GM12878 (cell line): ENCODE measurements at places on chromosomes 7 and 10. TPM values are rescaled to one million over a fixed set of nuclear protein-coding genes. Genes with fewer than 3 reads are reported as not detected.

DNA sequence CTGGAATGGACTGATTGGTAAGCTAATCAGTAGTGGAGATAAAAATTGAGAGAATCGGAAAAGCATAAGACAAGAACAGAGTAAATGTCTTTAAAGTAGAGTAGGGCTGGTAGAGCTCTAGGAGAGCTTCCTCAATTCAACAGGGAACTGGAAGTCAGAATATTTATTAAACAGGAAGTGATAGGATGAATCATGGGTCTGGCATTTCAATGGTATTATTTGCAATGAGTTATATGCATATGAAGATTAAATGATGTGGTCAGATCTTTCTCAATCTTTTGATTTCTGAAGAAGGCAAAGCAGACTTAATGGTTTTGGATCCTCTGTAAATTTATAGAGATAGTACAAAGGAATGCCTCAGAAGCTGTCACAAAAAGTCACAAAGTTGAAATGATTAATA, 349.0 kb downstream of the HPSE2 start:
- H3K36me3 ChIP-seq, result no peaks in the 10 kb centered on the region
- H3K4me1 ChIP-seq, result no peaks in the 10 kb centered on the region
- no peaks in the 10 kb centered on the region for H3K27me3 ChIP-seq
- DNase-seq, result no peak
- no peak overlapping the region for H3K4me3 ChIP-seq
- H3K27ac ChIP-seq, result no peak overlapping the region

- H3K4me3 ChIP-seq, result no peak overlapping the region
- H3K36me3 ChIP-seq, result no peaks in the 10 kb centered on the region
- peaks cover 8% of the 10 kb centered on the region; the same call in 1 of the 2 replicates for H3K4me1 ChIP-seq
- no peak overlapping the region for H3K27ac ChIP-seq
- DNase-seq, result no peak
Observed at GRCh38 chr10:14688606-14689005, 86.1 kb downstream of the FAM107B start.

- H3K36me3 ChIP-seq, result no peaks in the 10 kb centered on the region
- no peaks in the 10 kb centered on the region for H3K4me1 ChIP-seq
- no peaks in the 10 kb centered on the region for H3K27me3 ChIP-seq
- H3K4me3 ChIP-seq, result no peak overlapping the region
Observed at GRCh38 chr7:69981646-69982045, 383.4 kb downstream of the AUTS2 start.

DNA sequence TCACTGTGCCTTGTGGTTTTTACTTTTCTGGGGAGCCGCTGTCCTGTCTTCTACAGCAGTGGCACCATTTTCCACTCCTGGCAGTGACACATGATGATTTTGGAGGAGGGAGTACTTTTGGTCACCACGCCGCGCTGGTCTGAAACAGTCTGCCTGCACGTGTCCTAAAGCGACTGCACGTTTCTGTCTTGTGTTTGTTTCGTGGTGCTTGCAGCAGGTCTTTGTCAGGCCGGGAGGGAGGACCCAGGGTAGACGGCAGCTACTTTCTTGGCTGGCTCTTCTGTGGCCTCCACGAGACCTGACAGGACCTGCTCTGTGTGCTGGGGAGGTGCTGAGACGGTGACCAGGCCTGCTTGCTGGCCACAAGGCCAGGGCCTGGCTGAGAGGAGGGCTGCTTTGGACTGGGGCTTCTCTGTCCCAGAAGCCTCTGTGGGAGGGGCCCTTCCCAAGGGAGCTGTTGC, 82.0 kb downstream of the GLRX3 start:
- H3K4me3 ChIP-seq, result no peak overlapping the region
- DNase-seq, result no peak
- H3K27ac ChIP-seq, result no peak overlapping the region
- no peaks in the 10 kb centered on the region for H3K36me3 ChIP-seq
- H3K4me1 ChIP-seq, result no peaks in the 10 kb centered on the region

GRCh38 chr10:132803416-132804210, 17.7 kb upstream of the NKX6-2 start:
- H3K4me3 ChIP-seq, result no peak overlapping the region
- H3K27me3 ChIP-seq, result no peaks in the 10 kb centered on the region
- no peak for DNase-seq
- H3K27ac ChIP-seq, result no peak overlapping the region
- H3K36me3 ChIP-seq, result no peaks in the 10 kb centered on the region

DNA sequence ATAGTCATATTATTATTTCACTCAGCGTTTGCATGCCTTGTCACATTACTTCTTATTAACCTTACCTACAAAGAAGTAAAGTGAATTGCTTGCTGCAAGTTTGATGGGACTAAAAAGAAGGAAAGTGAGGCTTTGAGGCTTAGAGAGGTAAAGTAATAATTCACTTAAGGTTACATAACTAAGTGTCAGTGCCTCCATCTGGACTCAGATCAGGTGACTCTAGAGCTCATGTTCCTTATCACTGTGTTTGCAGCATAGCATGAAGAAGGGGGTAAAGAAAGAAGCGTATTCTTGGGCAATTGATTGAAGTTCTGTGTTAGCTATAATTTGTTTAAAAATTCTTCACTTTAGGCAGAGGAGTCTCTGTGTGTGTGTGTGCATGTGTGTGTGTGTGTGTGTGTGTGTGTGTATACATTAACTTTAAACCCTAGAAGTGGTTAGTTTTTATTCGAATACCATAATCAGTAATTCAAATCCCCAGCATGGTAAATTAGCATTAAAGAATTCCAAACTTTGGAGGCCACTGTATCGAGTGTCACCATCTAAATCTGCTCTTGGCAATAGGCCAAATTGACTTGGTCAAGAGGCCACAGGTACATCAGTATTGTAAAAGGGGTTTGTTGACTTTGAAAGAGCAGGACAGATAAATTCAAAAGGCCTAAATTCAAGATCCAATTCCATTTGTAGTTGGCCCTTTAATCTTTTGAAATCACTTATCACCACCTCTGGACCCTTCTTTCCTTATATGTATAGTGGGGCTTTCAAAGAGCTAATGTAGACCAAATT, 2.2 kb upstream of the PON3 start:
- H3K36me3 ChIP-seq, result no peaks in the 10 kb centered on the region
- no peak for DNase-seq
- no peaks in the 10 kb centered on the region for H3K4me1 ChIP-seq
- peaks cover 6% of the 10 kb centered on the region for H3K27me3 ChIP-seq

DNA sequence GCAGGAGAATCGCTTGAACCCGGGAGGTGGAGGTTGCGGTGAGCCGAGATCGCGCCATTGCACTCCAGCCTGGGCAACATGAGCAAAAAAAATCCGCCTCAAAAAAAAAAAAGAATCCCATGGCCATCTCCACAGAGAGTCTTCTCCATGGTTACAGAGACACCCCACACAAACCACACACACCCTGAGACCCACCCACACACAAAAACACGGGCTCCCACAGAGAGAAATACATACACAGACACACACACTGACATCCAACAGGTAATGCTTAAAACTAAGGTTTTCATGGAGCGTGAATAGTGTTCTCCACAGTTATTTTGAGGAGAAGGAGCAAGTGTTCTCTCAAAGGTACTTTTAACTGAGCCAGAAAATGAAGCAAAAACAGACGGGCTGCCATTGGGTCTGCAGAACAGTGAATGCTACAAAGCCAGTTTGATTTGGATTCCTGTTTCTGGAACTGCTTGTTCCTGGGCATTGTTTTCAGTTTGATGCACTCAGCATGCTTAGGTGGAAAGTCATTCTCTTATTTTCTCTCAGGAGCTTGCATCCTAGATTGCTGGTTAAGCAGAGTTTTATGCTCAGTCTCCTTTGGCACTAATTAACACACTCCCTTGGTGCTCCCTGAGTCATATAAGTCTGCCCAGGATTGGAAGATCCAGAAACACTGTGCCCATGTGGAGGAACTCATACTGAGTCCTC, 15.4 kb downstream of the AHCYL2 start:
- no peaks in the 10 kb centered on the region for H3K36me3 ChIP-seq
- H3K27me3 ChIP-seq, result no peaks in the 10 kb centered on the region
- no peak overlapping the region for H3K27ac ChIP-seq
- DNase-seq, result no peak
- no peak overlapping the region for H3K4me3 ChIP-seq
- H3K4me1 ChIP-seq, result peaks cover 13% of the 10 kb centered on the region

- peak overlapping the region; percentile 39; the same call in 1 of the 2 replicates for H3K4me3 ChIP-seq
- H3K27ac ChIP-seq, result no peak overlapping the region
- no peaks in the 10 kb centered on the region; the same call in 1 of the 2 replicates for H3K27me3 ChIP-seq
- no peaks in the 10 kb centered on the region for H3K36me3 ChIP-seq
Observed at GRCh38 chr7:130490888-130491804, 739 bp upstream of the MEST start.

DNA sequence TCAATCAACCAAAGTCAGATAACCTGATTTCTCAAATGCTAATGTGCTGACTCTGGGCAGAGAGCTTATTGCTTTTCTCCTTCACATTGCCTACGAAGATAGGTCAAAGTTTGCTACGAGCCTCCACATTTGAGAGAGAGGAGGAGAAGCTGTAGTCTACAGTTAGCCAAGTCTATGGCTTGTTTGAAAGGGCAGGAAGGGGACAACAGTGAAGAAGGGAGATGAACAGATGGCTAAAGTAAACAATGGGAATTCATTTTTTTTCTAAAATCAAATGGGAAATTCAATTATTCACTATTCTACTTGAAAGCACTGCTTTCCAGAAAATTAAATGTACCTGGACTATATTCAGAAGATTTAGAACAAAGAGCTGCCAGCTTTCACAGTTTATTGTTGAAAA, 126.7 kb upstream of the C1QL3 start:
- no peak overlapping the region for H3K27ac ChIP-seq
- H3K4me1 ChIP-seq, result peaks cover 2% of the 10 kb centered on the region; the same call in 1 of the 2 replicates
- no peak overlapping the region for H3K4me3 ChIP-seq
- no peaks in the 10 kb centered on the region for H3K27me3 ChIP-seq
- no peak for DNase-seq

DNA sequence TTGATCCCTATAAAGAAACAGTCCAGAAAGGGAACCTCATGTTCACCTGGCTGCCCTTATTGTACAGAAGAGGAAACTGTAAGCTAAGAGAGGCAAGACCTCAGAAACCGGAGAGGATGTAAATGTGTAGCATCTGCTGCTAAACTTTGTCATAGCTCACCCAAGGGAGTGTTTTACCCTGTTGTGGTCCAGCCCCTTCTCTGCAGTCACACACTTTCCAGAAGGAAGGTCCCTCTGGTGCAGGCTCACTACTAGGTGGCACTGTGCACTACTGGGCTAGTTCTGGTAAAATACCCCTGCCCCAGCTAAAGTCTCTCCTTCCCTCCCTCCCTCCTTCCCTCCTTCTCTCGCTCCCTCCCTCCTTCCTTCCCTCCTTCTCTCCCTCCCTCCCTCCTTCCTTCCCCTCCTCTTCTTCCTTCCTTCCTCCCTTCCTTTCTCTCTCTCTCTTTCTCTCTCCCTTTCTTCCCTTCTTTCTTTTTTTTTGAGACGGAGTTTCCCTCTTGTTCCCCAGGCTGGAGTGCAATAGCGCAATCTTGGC, 42.5 kb upstream of the LCOR start:
- H3K4me1 ChIP-seq, result peaks cover 10% of the 10 kb centered on the region
- no peak overlapping the region for H3K4me3 ChIP-seq
- H3K27ac ChIP-seq, result no peak overlapping the region
- H3K36me3 ChIP-seq, result no peaks in the 10 kb centered on the region
- H3K27me3 ChIP-seq, result no peaks in the 10 kb centered on the region

- no peak for DNase-seq
- H3K4me3 ChIP-seq, result no peak overlapping the region
- H3K27me3 ChIP-seq, result no peaks in the 10 kb centered on the region
- peaks cover 4% of the 10 kb centered on the region for H3K4me1 ChIP-seq
- H3K27ac ChIP-seq, result no peak overlapping the region
Observed at GRCh38 chr10:75240329-75241076, 4.7 kb upstream of the COMTD1 start.

DNA sequence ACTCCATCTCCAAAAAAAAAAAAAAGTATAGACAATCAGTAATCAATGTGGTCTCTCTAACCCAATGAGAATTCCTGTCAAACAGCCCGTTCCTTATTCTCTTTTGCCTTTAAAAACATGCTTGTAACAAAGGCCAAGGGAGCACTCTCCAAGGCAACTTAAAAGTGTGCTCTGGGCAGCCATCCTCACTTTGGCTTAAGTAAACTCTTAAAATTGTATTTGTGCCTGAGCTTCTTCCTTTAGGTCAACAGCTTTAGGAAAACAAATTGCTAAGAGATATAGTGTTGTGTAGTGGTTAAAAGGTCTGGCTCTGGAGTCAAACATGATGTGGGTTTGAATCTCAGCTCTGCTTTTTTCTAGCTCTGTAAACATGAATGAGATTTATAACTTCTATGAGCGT, 13.9 kb upstream of the EPC1 start:
- no peaks in the 10 kb centered on the region for H3K27me3 ChIP-seq
- no peaks in the 10 kb centered on the region for H3K4me1 ChIP-seq
- no peak overlapping the region for H3K27ac ChIP-seq
- no peaks in the 10 kb centered on the region for H3K36me3 ChIP-seq
- no peak for DNase-seq

DNA sequence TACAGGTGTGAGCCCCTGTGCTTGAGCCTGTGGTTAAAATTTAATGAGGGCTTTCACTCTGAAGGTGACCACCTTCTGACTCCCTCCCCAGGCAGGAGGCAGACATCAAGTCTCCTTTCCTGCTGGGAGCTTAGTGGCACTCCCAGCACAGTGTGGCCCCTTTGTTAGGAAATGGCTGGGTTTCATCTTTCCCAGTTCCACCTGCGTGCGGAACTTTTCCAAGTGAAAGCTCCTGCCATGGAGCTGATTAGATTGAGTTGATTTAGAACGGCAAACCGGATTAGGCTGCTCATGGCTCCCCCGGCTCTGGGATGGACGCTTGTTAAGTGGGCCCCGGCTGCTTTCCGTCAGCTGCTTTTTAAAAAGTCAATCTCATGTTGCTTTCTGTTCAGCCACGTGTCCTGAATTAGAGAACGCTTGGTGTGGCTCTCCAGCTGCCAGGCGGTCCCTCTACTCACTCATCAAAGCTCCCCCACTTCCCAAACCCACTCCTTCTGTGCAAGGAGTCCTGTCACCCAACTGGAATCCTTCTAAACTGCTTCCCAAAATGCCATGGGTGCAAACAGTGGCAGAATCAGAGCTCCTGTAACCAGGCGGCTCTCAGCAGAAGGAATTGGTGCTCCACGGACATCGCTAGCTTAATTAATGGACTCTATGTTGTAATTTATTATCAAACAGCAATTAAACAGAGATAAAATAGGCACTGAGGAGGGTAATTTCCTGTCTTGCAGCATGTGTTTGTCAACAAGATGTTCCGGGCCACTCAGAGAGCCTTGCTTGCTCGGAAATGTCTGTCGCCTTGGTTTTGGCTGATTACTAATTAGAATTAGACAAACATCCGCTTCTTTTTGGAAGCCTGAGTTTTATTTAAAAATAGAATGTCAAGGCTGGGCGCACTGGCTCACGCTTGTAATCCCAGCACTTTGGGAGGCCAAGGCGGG, 551.2 kb downstream of the GALNT17 start:
- no peaks in the 10 kb centered on the region for H3K36me3 ChIP-seq
- H3K27me3 ChIP-seq, result no peaks in the 10 kb centered on the region
- no peaks in the 10 kb centered on the region for H3K4me1 ChIP-seq
- H3K27ac ChIP-seq, result no peak overlapping the region
- no peak overlapping the region for H3K4me3 ChIP-seq

The GPR85 gene
- 0.05 TPM in 1 of 2 replicates, not detected in the other for total RNA-seq

The ANKRD61 gene
- total RNA-seq, result 0.18 TPM in 1 of 2 replicates, not detected in the other

The GPR146 gene
- total RNA-seq, result 0.51 and 1.1 TPM in 2 replicates

The MYOZ1 gene
- 0.66 and 0.67 TPM in 2 replicates for total RNA-seq

The CYP3A7 gene
- total RNA-seq, result not detected in 2 replicates

The ACSM6 gene
- not detected in 2 replicates for total RNA-seq

The SLC39A12 gene
- total RNA-seq, result 0.64 and 0.67 TPM in 2 replicates

The GARIN1A gene
- total RNA-seq, result 0.21 and 0.23 TPM in 2 replicates
